ENCODE measurements at places on chromosomes 4 and X.
A peak's percentile ranks its signal among the peaks of the same experiment; 100 is the strongest.

DNA sequence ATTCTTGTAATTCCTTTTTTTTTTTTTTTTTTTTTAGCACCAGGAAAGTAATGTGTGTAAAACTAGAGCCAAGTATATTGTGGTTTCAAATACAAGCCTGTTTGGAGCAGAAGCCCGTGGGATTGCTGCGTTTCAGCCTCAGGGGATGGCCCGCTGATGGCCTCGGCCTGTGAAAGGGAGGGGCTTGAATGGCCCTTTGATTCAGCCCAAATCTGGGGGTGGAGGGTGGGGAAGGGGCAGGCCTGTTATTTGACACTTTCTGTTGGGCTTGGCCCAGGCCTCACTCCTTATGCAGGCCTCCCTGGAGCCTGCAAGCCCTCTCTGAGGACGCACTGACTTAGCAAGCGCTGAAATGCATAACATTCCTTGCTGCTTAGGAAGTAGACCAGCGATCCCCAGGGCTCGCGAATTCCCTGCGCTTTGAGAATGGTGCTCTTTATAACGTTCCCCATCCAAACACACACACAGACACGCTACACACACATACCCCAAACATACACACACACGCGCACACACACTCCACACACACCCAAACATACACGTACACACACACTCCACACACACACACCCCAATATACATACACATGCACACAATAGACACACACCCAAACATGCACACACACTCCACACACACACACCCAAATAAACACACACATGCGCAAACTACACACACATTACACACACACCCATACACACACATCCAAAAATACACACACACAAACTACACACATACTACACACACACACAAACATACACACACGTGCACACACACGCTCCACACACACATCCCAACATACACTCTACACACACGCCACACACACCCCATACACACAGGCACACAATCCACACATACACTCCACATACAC lies 29.6 kb downstream of the TLR10 start:
- DNase-seq = peak; percentile 38

- DNase-seq = no peak
Observed at GRCh38 chrX:136204571-136204970, 46.6 kb downstream of the MAP7D3 start.

DNA sequence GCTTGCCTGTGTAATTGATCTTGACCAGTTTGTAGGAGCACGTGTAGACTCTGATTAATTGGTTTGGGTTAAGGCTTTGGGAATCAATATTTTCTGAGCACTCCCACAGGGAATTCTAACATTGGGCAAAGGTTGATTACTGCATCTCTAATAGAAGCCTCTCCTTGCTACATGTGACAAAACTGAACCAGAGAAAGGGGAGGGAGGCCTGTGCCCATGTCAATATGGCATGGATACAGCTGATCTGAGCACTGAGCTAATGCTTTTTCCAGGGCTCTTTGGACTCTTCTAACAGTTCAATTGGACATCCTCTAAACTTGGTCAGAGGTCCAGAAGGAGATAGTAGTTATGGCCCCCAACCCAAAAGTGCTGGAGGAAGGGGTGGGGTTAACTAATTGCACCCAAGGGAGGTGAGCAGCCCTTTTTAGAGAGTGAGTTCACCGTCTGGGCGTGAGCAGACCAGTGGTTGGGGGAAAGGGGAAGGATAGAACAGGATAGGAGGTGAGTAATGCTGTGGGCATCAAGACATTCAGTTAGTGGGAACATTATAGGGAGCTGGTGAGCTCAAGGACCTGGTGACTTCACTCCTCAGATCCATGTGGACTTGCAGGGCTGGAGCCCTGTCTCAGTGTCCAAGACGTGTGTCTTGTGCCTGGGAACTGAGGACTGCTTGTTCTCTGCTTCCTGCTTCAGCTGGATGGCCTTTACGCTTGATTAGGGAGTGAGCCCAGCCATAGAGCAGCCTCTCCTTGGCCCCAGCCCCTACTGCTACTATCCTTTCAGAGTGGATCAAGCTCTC lies 22.8 kb downstream of the MSN start:
- no peak for DNase-seq

DNA sequence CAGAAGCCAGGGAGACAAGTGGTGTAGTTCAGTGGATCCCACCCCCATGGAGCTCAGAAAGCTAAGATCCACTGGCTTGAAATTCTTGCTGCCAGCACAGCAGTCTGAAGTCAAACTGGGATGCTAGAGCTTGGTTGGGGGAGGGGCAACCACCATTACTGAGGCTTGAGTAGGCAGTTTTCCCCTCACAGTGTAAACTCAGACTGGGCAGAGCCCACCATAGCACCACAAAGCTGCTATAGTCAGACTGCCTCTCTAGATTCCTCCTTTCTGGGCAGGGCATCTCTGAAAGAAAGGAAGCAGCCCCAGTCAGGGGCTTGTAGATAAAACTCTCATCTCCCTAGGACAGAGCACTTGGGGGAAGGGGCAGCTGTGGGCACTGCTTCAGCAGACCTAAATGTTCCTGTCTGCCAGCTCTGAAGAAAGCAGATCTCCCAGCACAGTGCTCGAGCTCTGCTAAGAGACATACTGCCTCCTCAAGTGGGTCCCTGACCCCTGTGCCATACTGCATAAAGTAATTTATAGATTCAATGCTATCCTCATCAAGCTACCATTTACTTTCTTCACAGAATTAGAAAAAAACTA lies 163.2 kb downstream of the HHIP start:
- DNase-seq = no peak

DNA sequence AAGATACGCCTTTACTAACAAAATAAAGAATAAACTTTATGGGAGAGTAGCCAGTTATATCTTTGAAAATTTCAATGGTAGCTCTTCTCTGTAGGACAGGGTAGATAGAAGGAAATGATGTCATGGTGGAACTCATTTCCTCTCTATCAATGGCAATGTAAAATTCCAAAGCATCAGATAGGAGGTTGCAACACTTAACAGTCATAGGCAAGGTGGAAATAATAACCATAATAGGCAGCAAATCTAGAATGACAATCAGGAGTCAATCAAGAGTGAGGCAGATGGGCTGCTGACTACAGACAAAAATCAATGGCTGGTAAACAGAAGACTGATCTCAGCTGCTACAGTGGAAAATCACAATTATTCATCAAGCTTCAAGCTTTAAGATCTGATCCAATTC lies 53.9 kb upstream of the TET2 start:
- DNase-seq = no peak

- no peak for DNase-seq
Observed at GRCh38 chrX:152992115-152992514, 1.8 kb downstream of the PNMA5 start.

GRCh38 chrX:129706400-129707072 lies 32.2 kb upstream of the XPNPEP2 start:
- DNase-seq = no peak

DNA sequence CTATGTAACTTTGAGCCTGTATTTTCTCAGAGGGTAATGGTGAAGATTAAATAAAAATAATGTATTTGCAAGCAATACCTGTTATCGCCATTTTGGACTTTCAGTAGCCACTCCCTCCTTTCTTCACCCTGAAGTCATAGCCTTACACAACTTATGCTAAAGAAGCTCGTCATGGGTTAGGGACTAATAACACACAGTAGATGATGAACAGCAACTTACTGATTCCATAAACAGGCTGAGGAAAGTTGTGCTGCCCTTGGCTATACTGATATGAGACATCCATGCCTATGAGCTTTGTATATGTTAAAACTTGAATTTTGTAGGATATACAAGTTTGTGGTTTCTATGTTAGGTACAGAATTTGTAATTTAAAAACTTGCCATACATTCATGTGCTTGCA lies 31.7 kb upstream of the EIF1AX start:
- no peak for DNase-seq

DNA sequence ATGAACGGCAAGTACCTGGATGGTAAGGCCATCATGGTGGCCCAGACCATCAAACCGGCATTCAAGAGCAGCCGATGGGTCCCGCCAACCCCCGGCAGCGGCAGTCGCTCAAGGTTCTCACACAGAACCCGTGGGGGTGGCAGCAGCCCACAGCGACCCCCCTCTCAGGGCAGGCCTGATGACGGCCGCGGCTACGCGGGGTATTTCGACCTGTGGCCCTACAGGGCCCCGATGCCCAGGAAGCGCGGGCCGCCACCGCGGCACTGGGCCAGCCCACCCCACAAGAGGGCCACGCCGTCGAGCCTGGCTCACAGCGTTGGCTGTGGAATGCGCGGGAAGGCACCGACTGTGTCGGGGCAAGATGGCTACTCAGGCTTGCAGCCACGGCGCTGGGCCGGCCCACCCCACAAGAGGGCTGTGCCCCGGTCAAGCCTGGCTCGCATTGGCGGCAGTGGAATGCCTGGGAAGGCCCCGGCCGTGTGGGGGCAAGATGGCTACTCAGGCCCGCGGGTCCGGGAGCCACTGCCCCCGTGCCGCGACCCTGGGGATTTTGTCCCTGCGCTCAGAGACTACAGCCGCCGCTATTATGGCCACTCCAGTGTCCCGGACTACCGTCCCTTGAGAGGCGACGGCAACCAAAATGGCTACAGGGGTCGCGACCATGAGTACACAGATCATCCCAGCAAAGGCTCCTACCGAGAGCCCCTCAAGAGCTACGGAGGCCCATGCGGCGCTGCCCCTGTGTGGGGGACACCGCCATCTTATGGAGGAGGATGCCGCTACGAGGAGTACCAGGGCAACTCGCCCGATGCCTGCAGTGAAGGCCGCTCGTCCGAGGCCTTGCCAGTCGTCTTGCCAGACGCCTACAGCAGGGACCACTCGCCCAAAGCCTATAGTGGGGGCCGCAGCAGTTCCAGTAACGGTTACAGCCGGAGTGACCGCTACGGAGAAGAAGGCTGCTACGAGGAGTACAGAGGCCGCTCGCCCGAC lies 731 bp downstream of the RBMXL3 start:
- DNase-seq = no peak

- DNase-seq = no peak
Observed at GRCh38 chrX:23822841-23823240, 39.9 kb downstream of the SAT1 start.

- DNase-seq = no peak
Observed at GRCh38 chr4:122591196-122591595, 29.7 kb downstream of the IL21 start.

- DNase-seq = no peak
Observed at GRCh38 chr4:145230726-145231125, 50.3 kb upstream of the OTUD4 start.

DNA sequence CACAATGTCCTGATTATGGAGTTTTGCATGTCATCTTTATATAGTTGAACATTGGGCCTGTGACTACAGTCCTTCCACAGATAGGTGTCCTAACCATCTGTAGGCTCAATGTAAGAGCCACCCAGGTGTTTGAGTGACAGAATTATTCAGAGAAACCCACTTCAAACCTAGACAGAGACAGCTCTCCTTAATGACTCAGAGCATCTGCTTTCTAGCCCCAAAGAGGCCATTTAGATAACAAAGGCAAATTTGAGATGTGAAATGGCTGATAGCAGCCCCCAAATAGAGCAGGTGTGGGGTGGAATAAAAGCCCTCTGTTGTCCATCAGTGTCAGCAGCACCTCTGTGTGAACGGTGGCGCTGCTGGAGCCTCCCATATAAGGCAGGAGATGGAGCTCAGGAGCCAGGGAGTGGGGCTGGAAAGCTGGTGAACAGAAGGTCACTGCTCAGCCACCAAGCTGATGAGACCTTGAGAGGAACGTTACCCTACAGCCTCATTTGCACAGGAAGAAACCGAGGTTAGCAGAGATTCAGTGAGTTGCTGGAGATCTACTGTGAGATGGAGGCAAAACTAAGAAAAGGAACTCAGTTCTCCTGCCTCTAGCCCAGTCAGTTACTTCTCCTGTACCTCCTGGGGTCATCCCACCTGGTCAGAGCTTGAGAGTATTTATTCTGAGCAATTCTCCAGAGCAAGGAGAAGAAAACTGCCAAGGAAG lies 153.3 kb upstream of the LNX1 start:
- no peak for DNase-seq

GRCh38 chr4:66736606-66737005 lies 808.7 kb downstream of the CENPC start:
- DNase-seq = no peak

DNA sequence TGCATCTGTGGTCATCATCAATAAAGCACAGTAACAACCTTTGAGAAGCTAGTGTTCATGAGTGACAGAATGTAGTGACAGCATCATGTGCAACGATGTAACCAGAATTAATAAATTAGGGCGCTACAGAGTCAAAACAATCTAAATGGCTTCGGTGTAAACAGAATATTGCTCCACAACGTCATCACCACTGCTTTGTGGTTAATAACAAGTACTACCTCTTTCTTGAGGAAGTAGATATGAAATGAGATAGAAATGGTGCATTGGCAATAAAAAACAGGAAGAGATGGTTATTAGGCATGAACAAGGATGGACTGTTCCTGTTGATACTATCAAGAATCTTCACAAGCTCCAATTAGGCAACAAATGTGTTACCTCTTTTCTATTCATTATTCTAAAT lies 8.7 kb upstream of the PDHA2 start:
- DNase-seq = no peak
